Activated T-cell treated with anti-CD3 and anti-CD28 coated beads, Interleukin-2, amount 50 U/mL, for 24 hours (primary cell): ENCODE measurements at places on chromosomes 6 and 20.

GRCh38 chr6:149147195-149147594 is 170.3 kb upstream of the TAB2 start:
- H3K4me3 ChIP-seq, result no peak overlapping the region
- no peaks in the 10 kb centered on the region for H3K27me3 ChIP-seq
- H3K36me3 ChIP-seq, result peaks cover 56% of the 10 kb centered on the region
- H3K27ac ChIP-seq, result peak overlapping the region; percentile 70

- DNase-seq, result no peak
- H3K36me3 ChIP-seq, result no peaks in the 10 kb centered on the region
- H3K4me1 ChIP-seq, result no peaks in the 10 kb centered on the region
Measured at GRCh38 chr20:59778615-59779200, 154.7 kb downstream of the SYCP2 start.

GRCh38 chr20:1190847-1191246 is 6.1 kb upstream of the TMEM74B start:
- H3K27ac ChIP-seq, result no peak overlapping the region
- DNase-seq, result no peak
- peaks cover 11% of the 10 kb centered on the region for H3K27me3 ChIP-seq
- H3K36me3 ChIP-seq, result no peaks in the 10 kb centered on the region

DNA sequence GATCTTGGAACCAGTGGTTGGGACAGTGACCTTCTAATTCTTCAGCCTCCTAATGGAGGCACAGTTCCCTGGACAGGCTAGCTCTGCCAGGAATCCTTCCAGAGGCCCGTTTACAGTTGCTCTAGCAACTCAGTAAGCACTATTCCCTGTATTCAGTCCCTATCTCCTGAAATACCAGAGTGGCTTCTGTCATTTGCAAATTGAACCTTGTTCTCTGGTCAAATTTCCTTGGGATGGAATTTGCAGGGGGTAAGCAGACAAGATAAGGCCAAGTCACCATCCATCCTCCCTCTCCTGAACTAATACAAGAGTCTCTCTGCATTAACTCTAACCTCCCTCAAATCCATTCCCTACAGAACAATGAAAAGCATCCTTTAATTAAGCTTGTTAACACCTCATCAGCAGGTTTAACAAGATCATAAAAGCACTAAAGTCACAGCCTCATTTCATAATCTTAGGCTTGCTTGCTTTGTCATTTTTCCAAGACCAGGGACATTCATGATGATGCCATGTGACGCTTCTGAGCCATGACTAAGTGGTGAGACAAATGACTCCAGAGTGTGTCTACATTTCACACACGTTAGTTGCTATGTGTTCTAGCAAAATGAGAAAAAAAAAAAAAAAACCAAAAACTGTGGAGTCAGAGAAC is 37.1 kb downstream of the SLC22A23 start:
- peaks cover 6% of the 10 kb centered on the region for H3K4me1 ChIP-seq
- no peaks in the 10 kb centered on the region for H3K36me3 ChIP-seq
- H3K4me3 ChIP-seq, result no peak overlapping the region
- no peaks in the 10 kb centered on the region for H3K27me3 ChIP-seq
- no peak for DNase-seq
- no peak overlapping the region for H3K27ac ChIP-seq

- H3K4me3 ChIP-seq, result no peak overlapping the region
- no peaks in the 10 kb centered on the region for H3K36me3 ChIP-seq
Measured at GRCh38 chr6:123503619-123504018, 133.1 kb downstream of the TRDN start.

DNA sequence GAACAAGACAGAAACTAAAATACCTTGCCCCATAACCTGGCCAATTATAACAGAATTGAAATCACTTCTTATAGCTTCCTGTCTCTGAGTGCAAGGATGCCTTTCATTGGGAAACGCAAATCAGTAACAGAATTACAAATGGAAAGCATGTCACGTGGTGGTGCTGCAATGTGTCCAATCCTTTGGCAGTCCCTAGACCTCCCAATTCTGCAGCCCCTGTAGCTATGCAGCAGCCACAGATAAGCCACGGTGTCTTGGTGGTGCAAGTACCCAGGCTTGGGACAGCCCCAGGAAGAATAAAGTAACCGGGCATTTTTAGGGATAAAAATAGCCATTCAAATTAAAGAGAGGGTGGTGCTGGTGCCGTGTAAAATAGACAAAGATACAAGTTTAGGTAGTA is 134.6 kb upstream of the CCN2 start:
- H3K4me3 ChIP-seq, result no peak overlapping the region
- no peaks in the 10 kb centered on the region for H3K27me3 ChIP-seq
- no peak overlapping the region for H3K27ac ChIP-seq
- H3K4me1 ChIP-seq, result no peaks in the 10 kb centered on the region
- H3K36me3 ChIP-seq, result no peaks in the 10 kb centered on the region
- DNase-seq, result no peak

DNA sequence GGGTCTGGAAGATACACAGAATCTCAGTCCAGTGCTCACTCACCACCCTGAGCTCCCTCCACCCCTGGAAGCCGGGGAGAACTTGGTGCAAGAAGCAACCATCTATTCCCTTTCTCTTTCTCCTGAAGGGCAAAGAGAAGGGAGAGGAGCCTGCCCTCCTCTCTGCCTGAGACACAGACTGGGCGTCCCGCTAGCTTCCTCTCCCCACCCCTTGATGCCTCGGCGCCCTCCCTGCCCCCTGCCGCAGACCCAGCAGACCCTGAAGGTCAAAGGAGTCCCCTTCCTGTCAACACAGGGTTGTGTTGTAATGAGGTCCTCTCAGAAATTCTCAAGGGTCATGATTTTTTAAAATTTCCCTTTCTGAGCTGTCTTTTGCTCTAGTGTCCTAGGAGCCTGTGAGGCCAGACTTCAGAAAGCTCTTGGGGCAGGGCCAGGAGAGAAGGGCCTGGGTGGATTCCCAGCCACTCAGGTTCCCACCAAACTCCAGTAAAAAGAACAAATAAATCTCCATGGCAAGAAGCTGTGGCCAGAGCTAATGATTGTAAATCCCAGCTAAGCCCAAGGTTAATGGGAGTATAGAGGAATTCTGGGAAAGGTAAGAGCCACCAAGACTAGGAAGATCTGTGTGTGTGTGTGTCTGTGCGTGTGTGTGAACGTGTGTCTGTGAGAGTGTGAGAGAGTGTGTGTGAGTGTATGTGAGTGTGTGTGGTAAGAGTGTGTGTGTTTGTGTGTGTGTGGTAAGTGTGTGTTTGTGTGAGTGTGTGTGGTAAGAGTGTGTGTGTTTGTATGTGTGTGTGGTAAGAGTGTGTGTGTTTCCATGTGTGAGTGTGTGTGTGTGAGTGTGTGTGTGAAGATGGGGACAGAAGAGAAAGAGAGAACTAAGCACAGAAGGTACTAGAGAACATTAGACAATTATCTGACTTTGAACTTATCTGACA is 1.1 kb upstream of the JPH2 start:
- no peak for DNase-seq
- no peak overlapping the region for H3K27ac ChIP-seq

- no peaks in the 10 kb centered on the region for H3K36me3 ChIP-seq
- no peaks in the 10 kb centered on the region for H3K27me3 ChIP-seq
- no peaks in the 10 kb centered on the region for H3K4me1 ChIP-seq
- no peak for DNase-seq
Measured at GRCh38 chr6:91606148-91606901, 1019.5 kb upstream of the MAP3K7 start.

GRCh38 chr6:52704060-52704459 is 33.1 kb downstream of the TMEM14A start:
- H3K4me3 ChIP-seq, result no peak overlapping the region
- peaks cover 17% of the 10 kb centered on the region for H3K27me3 ChIP-seq
- no peak for DNase-seq
- H3K4me1 ChIP-seq, result no peaks in the 10 kb centered on the region
- no peaks in the 10 kb centered on the region for H3K36me3 ChIP-seq

- peak overlapping the region; percentile 81 for H3K4me3 ChIP-seq
- H3K27me3 ChIP-seq, result peaks cover 38% of the 10 kb centered on the region
- H3K36me3 ChIP-seq, result no peaks in the 10 kb centered on the region
- H3K27ac ChIP-seq, result peak overlapping the region; percentile 26
- peaks cover 16% of the 10 kb centered on the region for H3K4me1 ChIP-seq
- peak; percentile 64 for DNase-seq
Measured at GRCh38 chr6:7261032-7261841, 51.8 kb downstream of the SSR1 start.

GRCh38 chr20:25223179-25223661 is 24.7 kb upstream of the PYGB start:
- DNase-seq, result peak; percentile 51
- H3K27ac ChIP-seq, result peak overlapping the region; percentile 87

DNA sequence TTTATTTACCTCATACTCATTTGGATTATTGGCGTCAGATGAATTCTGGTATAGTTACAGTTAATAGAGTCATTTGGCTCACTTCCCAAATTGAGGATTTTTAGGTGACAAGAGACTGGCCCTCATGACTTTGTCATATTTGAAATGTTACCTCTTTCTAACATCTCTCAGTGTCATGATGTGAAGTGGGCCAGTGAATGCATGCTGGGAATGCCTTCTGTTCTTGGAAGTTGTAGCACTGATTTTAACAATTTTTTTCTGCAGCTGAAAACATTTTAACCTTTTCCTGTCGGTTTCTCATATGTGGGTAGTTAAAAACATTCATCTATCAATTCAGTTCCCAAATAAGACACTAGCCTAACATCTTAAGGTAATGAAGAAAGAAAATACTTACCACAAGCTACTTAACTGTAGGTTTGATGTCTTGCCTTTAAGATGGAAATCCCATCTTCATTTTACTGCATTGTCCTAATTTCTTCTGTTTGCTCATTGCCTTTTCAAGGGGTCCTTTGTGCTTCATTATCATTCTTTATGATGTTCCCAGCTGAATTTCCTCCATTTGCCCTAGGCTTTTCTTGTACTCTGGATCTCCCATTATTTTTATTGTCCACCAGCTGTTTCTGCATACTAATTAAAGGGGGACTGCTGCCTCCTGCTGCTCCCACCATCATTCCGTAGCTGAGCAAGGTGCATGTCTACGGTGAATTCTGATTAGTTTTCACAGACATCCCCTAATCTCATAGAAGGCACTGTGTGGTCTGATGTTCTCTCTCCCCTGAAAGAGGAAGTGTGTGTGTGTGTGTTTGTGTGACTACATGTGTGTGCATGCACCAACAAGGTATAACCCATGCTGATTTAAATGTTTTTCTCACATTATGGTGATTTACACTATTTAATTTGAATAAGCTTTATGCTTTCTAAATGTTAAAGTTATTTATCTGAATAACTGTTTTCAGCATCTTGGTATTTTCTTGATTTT is 109.5 kb downstream of the B3GAT2 start:
- peaks cover 18% of the 10 kb centered on the region for H3K36me3 ChIP-seq
- no peak overlapping the region for H3K27ac ChIP-seq
- H3K4me1 ChIP-seq, result peaks cover 2% of the 10 kb centered on the region
- no peaks in the 10 kb centered on the region for H3K27me3 ChIP-seq
- H3K4me3 ChIP-seq, result no peak overlapping the region

DNA sequence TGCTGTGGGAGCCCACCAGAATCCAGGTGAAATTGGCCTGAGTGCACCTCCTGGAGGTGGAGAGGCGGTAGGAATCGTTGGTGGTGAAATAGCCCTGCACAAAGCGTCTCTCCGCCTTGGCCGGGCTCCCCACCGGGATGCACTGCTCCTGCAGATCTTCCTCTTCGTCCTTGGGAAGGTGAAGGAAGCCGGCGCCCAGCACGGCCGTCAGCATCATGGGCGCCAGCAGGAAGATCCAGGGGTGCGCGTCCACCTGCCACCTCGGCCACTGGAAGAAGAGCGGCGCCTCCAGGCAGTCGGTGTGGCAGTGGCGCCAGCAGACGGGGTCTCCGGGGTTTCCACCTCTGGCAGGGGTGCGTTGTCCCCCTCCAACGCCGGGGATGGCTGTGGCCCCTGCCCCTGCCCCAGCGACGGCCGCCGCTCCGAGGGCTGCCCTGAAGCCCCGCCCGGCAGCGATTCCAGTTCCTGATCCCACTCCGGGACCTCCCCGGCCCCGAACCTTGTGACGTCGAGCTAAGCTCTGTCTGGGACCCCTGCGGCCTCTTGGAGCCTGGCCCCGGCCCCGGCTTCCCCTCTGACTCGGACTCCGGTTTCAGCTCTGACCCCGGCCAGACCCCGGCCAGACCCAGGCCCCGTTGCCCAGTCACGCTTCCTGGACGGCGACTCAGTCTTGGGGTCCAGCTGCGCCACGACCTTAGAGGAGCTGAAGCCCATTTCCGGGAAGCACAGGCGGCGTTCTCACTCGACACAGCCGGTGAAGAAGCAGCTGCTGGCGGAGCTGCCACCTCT is 91.9 kb downstream of the CD164 start:
- H3K4me1 ChIP-seq, result no peaks in the 10 kb centered on the region
- H3K4me3 ChIP-seq, result no peak overlapping the region
- DNase-seq, result no peak
- no peak overlapping the region for H3K27ac ChIP-seq

- H3K4me1 ChIP-seq, result peaks cover 87% of the 10 kb centered on the region
- peak overlapping the region; percentile 12 for H3K27ac ChIP-seq
- H3K4me3 ChIP-seq, result no peak overlapping the region
- no peak for DNase-seq
Measured at GRCh38 chr6:90204327-90205056, 92.2 kb downstream of the BACH2 start.

GRCh38 chr20:52964131-52964530 is 8.0 kb upstream of the TSHZ2 start:
- H3K4me3 ChIP-seq, result no peak overlapping the region
- no peaks in the 10 kb centered on the region for H3K36me3 ChIP-seq
- H3K27ac ChIP-seq, result no peak overlapping the region
- H3K27me3 ChIP-seq, result peaks cover 12% of the 10 kb centered on the region

DNA sequence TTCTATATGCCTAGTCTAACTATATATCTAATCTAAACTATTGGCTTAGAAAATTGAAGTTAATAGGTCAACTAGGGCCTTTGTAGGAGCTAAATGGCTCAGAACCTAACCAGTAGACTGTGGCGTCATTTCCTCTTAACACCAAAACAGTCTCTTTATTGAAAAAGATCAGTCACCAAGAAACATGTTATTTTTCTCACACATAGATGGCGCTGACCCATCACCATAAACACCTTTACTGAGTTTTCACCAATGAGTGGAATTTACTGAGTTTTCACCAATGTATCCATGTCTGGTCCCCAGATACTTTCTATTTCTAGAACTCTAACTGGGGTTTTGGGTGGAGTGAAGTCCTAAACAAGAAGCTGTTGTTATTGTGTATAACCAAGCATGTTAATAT is 636.0 kb downstream of the BCKDHB start:
- DNase-seq, result no peak
- no peaks in the 10 kb centered on the region for H3K4me1 ChIP-seq
- H3K36me3 ChIP-seq, result no peaks in the 10 kb centered on the region
- H3K27me3 ChIP-seq, result no peaks in the 10 kb centered on the region
- H3K4me3 ChIP-seq, result no peak overlapping the region
- H3K27ac ChIP-seq, result no peak overlapping the region

- H3K27me3 ChIP-seq, result no peaks in the 10 kb centered on the region
- no peak overlapping the region for H3K27ac ChIP-seq
- no peak overlapping the region for H3K4me3 ChIP-seq
Measured at GRCh38 chr20:51347831-51348230, 194.7 kb downstream of the NFATC2 start.

- peak overlapping the region; percentile 92 for H3K27ac ChIP-seq
- H3K4me3 ChIP-seq, result no peak overlapping the region
- no peaks in the 10 kb centered on the region for H3K27me3 ChIP-seq
- H3K4me1 ChIP-seq, result peaks cover 79% of the 10 kb centered on the region
Measured at GRCh38 chr6:142784344-142784743, 160.6 kb downstream of the HIVEP2 start.

GRCh38 chr6:159981403-159982245 is 12.7 kb downstream of the IGF2R start:
- H3K27me3 ChIP-seq, result no peaks in the 10 kb centered on the region
- H3K27ac ChIP-seq, result peak overlapping the region; percentile 99
- H3K4me3 ChIP-seq, result peak overlapping the region; percentile 69

- no peak overlapping the region for H3K4me3 ChIP-seq
- peaks cover 39% of the 10 kb centered on the region for H3K4me1 ChIP-seq
- H3K36me3 ChIP-seq, result peaks cover 31% of the 10 kb centered on the region
- H3K27me3 ChIP-seq, result no peaks in the 10 kb centered on the region
- no peak overlapping the region for H3K27ac ChIP-seq
Measured at GRCh38 chr20:20450521-20450920, 82.6 kb downstream of the INSM1 start.
